ENCODE measurements at places on chromosomes 16 and 17.

DNA sequence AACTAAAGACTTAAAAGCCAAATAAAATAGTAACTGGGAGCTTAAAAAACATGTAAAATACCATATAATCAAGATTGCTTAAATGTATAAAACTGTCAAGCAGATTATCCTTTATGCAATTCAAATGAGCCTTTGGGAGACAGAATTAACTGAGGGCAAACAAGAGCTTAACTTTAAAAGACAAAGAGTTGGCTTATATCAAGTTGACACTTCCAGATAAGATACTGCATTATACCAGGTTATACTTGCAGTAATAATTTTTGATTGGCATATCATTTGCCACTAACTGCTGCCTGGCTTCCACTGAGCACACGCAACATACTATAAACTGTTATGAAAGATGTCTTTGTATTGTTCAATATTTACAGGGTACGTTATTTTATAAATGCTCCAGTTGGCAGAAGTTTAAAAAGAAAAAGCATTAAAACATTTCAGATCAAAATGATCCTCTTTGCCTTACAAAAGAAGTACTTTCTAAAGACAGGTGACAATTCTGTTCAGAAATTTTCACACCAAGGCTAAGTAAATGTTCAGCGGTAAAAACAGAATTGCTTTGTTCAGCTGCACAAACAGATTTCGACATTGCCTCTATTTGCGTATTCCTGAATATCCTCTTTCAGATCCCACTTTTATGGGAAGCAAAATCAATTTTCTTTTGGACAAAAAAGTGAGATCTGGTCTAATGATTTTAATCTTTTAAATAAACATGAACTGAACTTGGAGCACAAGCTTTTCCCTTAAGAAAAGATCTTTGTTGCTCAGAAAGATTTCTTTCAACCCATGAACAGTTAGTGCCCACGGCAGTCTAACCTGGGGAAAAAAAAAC, 50.7 kb downstream of the TOX3 start:
- peak; percentile 80 for DNase-seq

DNA sequence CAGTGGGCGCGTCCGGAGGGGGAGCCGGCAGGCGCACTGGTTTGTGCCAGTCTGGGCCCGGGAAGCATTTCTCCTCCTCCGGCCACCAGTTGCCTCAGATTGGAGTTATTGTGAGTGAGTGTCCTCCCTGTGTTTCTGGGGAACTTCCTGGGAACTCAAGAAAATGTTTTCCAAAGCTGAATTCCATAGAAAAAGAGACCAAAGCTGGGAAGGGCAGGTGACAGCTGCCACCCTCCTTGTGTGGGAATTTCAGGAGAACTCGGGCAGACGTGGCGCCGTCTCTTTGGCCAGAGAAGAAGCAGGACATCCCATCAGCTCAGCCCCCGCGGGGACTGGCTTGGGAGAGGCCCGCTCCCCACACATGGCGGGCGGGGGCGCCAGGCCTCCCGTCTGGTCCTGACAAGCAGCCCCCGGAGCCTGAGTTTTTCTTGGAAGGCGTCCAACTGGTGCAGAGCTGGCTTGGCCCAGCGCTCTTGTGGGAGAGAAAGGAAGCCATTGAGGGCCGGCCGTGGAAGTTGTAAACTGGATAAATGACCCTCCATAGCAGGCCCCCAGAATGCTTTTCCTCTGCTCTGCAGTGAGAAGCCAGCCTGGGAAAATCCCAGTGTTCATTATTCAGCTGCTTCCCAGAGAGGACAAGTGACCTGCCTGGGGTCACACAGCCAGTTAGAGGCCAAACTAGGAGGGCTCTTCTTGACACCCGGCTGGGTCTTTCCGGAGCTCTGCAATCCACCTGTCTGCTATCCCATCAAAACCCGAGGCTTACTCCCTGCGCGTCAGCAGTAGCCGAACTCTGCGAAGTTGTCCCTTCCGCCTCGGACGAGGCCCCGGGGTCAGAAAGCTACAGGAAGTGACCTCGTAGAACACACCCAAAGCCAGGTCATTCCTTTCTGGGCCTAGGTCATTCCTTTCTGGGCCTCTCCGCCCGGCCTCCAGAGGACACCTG, 39.2 kb upstream of the GSE1 start:
- DNase-seq, result peak; percentile 30

DNA sequence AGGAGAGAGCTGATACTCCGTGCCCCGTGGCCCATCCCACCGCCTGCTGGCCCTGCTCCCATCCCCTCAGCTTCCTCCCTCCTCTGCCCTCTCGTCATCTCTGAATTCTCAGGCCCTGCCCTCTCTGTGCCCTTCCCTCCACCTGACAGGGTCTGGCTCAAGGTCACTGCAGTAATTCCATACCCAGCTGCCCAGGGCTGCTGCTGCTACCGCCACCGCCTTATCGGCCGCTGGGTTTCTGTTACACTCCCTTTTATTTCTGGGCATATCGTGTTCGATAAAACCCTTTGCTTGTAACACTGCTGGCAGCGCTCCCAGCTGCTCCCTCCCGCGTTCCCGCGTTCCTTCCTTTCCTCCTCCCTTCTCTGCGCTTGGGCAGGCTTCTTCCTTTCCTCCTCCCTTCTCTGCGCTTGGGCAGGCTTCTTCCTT, 1.2 kb downstream of the EPN3 start:
- peak; percentile 53 for DNase-seq

DNA sequence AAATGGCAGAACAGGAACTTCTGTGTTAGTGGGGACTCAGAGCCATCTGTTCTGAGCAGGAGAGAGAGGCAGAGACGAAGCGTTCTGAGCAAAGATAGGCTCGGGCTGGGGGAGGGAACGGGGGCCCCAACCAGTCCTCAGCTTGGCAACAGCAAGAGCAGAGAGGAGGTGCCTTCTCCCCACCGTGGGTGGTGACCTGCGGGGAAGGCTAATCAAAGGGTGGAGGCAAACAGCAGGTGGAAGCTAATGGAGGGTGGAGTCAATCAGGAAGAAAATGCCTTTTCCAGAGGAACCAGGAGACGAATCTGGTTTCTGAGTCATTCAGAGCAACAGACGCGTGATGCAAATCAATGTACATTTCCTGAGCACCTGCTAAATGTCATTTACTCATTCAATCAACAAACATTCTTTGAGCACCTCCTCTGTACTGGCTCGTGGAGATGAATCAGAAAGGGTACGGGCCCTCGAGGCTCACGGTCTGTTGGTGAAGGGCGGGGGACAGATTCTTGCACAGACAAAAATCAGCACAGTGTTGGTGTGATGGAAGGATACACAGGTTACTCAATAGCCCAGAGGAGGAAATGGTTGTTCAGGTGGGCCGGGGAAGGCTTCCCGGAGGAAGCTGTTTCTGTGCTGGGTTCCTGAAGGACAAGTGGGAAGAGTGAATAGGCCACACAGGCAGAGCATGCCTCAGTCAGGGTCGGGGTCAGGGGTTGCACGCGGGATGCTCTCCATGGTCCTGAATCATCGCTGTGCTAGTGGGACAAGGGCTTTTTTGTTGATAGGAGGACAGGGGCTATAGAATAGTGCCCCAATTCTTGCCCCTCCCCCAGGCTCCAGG, 5.7 kb upstream of the SPNS2 start:
- DNase-seq, result no peak

GRCh38 chr16:60203525-60204124, 1469.5 kb upstream of the GOT2 start:
- no peak for DNase-seq

DNA sequence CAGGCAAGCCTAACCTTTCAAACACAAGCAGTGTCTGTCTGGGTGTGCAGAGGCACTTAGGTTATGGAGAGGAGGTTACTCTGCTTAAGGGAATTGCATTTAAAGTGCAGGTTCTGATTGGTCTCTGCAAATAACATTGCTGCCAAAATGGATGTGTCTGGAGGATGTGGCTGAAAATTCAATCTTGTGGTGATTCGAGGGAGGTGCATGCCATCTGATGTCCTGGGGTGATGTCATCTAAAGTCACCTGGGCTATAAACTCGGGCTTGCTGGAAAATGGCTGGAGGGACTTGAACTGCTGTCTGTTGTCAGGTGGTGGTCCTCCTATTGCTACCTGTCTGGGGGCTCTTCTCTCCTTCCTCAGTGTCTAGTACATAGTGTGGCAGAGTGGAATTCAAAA, 28.3 kb upstream of the GPR139 start:
- no peak for DNase-seq

- DNase-seq, result no peak
Measured at GRCh38 chr17:65235284-65235683, 98.1 kb downstream of the RGS9 start.

- no peak for DNase-seq
Measured at GRCh38 chr16:87702325-87702811, 63.4 kb downstream of the KLHDC4 start.

- DNase-seq, result no peak
Measured at GRCh38 chr16:69087161-69087581, 18.3 kb upstream of the HAS3 start.

DNA sequence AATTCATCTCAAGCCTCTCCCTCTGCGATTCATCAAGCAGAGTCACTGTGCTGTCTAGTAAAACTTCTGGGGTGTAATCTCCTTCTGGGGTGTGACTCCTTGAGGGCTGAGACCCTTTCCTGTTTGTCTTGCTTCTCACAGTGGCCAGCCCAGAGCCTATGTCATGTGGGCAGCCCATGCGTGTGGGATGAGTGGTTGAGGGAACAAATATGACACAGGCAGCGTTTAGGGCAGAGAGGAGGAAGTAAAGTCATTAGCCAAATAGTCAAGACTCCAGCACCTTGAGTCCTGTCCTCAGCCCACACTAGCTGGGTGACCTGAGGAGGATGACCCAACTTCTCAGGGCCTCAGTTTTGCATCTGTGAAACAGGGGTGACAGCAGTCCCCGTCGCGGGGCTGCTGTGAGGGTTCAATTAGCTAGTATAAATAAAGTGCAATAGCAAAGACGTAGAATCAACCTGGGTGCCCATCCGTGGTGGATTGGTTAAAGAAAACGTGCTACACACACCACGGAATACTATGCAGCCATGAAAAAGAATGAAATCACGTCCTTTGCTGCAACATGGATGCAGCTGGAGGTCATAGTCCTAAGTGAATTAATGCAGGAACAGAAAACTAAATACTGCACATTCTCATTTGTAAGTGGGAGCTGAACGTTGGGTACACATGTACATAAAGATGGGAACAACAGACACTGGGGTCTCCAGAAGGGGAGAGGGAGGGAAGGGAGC, 4.5 kb upstream of the ITGAX start:
- DNase-seq, result no peak

- no peak for DNase-seq
Measured at GRCh38 chr17:68458260-68459036, 1.2 kb upstream of the WIPI1 start.

DNA sequence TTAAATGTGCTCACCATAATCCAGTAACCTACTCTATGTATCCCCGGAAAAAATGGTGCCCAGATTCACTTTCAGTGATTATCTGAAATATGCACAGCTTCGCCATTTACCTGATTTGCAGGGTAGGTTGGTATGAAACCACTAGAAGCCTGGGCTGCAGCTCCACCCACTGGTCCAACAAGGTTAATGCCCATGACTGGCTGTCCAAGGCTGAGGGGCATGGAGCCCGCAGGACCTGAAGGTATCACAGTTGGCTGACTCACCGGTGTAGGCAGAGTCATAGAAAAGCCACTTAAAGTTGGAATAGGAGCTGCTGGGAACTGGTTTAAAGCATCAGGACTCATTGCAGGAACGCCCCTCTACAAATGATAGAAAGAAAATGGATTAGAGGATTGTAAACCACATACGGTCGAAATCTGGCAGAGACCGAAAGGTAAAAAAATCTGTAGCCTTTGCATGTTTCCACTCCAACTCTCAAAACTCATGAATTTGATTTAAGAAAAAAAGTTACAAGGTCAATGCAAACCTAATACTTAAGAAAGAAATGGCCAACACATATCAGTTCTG, 38.6 kb downstream of the SYNRG start:
- no peak for DNase-seq

DNA sequence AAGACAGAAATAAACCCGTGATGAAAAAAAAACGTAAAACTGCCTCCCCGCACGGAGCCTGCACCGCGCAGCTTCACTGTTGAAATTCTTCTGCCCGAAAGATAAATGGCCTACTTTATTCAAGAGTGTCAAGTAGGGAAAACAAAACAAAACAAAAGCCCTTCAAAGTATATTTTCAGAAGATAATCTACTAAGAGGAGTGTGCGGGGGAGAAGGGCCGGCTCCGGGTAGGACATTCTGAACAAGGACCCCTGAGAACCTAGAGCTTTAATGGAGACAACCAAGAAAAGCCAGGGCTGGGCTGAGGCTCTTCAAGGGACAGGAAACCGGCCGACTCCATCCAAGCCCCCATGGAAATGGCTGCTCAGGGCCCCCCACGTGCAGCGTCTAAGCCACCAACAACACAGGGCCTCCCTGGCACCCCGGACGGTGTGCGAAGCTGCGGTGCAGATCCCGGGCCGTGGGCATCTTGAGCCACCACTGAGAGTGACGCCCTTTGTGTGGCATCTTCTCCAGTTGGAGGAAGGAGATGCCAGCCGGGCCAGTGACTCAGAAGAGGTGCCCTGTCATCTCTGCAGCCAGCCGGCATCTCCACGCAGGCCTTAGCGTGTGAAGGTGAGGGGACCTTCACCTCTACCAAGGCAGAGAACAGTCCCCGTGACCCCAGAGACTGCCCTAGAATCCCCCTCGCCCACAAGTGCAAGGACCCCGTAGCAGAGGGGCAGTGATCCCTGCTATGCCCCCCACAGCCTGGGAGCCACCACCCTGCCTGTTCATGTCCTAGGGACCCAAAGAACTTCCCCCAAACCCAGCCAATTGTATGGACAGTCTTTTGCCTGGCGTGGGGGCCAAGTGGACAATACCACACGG, 250.8 kb downstream of the C16orf95 start:
- no peak for DNase-seq

GRCh38 chr16:75288181-75288580, 36.8 kb upstream of the BCAR1 start:
- DNase-seq, result no peak

DNA sequence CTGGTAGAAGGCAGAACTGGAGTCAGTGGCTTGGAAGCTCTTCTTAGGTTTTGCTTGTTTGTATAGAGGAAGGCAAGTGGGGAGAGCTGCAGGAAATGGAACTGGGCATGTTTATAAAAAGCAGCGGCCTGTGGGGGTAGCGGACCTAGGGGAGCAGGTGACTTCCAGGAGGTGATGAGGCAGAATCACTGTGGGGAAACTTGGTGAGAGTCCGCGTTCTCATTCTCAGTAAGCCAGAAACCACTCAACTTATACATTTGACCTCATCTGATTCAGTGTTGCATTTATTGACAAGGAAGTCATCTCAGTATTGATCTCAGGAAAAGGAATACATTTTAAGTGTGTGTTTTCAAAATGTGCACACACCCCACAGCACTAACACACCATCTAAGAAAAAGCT, 299.8 kb downstream of the CNTNAP4 start:
- no peak for DNase-seq

GRCh38 chr17:2844416-2844815, 48.2 kb downstream of the RAP1GAP2 start:
- no peak for DNase-seq

DNA sequence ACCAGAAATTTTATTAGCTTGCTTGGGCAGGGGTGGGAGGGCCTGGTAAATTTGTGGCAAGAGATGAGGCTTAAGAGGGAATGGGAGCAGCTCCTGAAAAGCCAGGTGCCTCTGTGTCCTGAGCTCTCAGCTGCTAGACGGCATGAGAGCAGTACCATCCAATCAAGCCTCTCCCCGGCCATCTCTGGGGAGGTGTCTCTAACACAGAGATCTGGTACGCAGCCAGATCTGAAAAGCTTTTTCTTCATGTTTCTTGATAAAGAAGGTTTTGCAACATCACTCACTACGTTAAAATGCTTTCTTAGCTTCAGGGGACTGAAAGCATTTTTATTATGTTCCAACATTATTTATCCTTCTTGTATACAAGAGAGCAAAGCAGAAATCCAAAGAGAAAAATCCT, 488.2 kb downstream of the RBFOX1 start:
- DNase-seq, result no peak
